ENCODE measurements at places on chromosomes 2 and 18.
A peak's percentile ranks its signal among the peaks of the same experiment; 100 is the strongest.

- ATAC-seq, result no peak
Observed at GRCh38 chr2:130796290-130796689, 40.4 kb upstream of the ARHGEF4 start.

DNA sequence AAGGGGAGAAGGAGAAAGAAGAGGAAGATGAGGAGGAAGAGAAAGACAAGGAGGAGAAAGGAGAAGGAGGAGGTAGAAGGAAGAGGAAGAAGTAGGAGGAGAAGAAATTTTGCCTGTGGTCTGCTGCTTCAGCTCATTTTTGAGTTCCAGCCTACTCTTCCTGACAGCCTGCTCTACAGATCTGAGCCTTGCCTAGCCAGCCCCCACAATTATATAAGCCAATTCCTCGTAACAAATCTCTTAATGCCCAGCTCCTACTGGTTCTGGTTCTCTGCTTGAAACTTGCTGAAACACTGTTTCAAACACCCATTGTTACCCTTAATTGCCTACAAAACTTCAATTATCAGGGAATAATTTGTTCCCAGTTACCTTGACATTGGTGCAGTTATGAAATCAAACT, 1014.2 kb upstream of the CELF4 start:
- no peak for ATAC-seq

DNA sequence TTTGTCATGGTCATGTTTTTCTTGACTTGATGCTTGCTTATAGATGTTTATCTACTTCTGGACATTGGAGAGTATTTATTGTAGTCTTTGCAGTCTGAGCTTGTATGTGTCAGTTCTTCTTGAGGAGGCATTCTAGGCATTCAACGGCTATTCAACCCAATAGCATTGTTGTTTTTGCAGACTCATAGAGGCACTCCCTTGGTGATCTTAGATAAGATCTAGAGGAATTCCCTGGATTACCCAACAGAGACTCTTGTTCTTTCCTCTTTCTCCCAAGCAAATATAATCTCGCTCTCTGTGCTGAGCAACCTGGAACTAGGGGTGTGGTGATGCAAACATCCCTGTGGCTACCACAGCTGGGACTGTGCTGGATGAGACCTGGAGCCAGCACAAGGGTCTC, 40.4 kb downstream of the SYT4 start:
- no peak for ATAC-seq

DNA sequence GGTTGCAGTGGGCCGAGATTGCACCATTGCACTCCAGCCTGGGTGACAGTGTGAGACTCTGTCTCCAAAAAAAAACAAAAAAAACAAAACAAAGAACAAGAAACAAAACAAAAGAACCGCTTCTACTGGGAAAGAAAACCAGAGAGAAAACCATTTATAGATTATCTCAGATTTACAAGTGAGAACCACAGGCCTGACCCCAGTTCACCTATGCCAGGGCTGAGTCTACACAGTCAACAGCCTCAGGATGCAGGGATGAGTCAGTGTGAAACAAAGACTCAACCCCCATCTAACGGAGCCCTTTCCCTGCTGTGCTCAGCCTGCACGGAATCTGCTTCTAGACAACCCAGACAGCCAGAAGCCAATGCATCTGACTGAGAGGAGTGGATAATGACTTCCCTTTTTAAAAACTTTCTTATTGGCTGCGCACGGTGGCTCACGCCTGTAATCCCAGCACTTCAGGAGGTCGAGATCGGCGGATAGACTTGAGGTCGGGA, 25.5 kb upstream of the YWHAQ start:
- ATAC-seq, result peak; percentile 90

DNA sequence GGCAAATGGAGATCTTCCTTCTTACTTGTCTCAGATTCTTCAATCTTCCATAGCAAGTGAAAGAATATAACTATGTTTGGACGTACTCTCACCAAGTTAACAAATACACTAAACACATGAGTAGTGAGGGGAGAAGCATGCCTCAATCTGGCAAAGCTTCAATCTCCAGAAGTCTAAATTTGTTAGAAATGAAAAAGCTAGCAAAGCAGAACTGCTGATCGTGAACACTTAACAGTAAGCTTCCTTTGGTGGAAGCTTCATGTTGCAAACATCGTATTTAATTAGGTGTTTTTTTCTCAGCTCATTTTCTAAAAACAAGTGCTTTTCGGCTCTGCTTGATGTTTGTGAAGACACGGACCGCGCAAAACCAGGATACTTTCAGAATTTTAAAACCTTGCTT, 12.7 kb upstream of the SCN1A start:
- ATAC-seq, result no peak

GRCh38 chr2:240397924-240398645, 37.4 kb upstream of the GPC1 start:
- ATAC-seq, result no peak

DNA sequence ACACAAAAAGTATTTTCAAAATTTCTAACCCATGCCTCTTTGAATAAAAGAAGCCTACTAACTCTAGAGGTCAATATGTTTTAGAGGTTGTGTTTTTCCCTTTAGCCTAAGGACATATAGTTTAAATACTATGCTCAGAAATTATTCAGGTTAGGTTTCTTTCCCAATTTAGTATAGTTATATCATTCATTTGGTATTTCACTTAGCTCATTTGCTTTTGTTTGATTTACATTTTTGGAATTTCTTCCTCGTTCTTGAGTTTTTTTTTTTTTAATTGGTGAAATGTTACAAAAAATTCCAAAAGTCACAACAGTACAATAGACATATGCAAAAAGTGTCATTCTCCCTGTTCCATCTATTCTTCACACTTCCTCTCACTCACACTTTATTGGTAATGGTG, 371.3 kb upstream of the TNP1 start:
- ATAC-seq, result no peak

GRCh38 chr2:106685180-106685897, 198.2 kb downstream of the CD8B2 start:
- ATAC-seq, result no peak

GRCh38 chr2:229104025-229104424, 167.1 kb downstream of the PID1 start:
- ATAC-seq, result no peak

DNA sequence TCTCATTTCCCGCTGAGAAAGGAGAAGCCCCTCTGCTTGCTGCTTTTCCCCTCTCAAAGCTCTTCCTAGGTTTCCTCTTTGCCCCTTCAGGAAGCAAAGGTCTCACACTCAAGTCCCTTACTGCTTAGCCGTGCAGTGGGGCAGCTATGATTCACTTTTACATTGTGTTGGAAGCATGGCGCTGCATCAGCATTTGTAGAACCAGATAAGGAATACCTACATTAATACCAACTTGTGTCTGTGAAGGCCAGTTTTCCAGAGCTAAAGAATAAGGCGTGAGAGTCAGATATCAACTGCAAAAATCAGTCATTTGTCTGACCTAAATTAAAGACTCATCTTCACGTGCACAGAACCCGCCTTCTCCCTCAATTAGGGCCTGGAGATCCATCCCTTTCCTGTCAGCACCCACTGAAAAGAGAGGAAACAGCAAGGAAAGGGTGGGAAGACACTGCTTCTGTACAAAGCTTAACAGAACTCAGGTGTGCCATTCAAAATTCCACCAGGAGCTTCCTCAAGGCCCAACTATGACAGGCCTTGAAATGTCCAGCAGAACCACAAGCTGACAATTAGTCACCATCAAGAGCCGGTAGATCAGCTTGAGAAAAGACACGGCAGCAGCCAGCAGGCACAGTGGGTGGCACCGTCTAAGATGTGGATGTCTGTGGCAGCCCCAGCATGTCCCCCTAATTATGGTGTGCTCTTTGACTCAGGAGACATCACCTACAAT, 16.1 kb upstream of the XDH start:
- no peak for ATAC-seq
